Stimulated activated CD8-positive, alpha-beta memory T cell treated with anti-CD3 and anti-CD28 coated beads, Interleukin-7, amount 100 ng/mL, for 1 hour (primary cell): ENCODE measurements at places on chromosomes 2 and 18.

DNA sequence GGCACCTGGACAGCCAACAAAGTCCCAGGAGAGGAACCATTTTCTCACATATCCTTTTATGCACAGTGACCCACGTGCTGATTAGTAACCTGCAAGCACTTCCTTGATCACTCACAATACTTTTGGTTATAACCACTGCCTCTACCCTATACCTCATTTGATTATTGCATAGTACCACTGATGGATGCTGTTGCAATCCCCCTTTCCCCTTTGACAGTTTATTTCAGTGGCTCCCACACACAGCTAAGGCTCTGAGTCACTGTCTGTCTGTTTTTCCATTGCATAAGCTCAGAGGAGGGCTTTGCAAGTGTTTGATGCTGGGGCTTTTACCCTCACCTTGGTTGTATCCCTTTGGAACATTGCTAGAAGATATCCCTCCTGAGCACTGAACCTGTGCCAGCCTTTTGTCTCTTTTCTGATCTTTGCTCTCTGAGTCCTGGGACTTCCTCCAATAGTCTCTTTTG is 101.7 kb upstream of the RBBP8 start:
- DNase-seq, result no peak

DNA sequence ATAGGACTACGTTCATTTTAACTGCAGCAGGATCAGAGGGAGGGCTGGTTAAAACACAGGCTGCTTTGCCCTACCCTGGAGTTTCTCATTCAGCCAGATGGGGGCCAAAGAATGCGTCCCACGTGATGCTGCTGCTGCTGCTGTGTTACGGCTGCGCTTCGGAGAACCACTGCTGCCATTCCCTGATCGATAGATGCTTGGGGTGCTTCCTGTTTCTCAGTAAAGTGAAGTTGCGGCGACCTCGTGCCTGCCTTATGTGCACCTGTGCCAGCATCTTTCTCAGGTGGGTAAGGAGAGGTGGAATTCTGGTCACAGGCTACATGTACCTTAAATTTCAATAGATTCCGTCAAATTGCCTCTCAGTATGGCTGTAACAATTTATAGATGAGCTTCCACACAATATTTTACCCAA is 24.7 kb upstream of the TOGARAM2 start:
- DNase-seq, result no peak

GRCh38 chr2:47189635-47190034 is 34.5 kb upstream of the STPG4 start:
- no peak for DNase-seq

- DNase-seq, result no peak
Observed at GRCh38 chr18:27062802-27063201, 122.3 kb downstream of the CHST9 start.

GRCh38 chr2:109172556-109173105 is 43.6 kb downstream of the SH3RF3 start:
- no peak for DNase-seq

GRCh38 chr18:31634331-31634713 is 42.6 kb downstream of the TTR start:
- DNase-seq, result no peak

DNA sequence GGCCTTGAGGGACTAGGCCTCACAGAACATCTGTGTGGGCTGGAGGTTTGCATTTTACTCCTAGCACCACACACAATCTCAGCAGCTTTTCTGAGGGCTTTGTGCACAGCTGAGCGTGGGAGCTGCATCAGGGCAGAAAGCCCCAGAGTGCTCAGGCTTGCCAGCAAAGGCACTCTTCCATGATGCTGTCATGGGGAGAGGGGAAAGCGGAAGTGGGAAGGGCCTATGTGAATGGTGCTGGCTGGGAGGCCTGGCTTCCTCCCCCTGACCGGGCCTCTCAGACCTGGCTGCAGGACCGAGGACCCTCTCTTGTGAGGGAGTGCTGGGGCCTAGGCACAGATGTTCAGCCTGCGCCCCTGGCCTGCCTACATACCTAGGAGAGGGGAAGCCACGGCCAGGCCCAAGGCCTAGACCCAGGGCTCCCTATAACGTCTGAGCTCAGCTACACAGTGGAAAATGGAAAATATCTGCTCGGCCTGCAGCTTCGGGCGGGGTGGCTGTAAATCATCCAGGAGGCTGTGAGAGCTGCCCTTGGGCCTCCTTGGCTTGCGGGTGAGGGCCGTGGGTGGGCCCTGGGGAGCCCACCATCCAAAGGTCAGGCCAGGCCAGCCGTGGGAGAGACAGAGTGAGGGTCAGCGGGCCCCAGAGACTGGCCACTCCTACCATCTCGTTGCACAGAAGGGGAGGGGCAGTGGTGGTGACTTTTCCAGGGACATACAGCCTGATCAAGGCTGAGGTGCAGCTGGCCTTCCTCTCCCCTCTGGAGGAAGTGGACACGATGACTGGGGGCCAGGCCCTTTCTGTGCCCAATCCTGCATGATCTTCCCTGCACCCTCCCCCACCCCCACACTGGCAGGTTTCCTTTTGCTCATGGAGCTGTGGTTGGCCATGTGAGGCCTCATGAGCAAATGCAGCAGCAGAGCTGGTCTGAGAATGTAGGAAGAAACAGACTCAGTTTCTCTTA is 22.8 kb downstream of the GLI2 start:
- no peak for DNase-seq

- DNase-seq, result no peak
Observed at GRCh38 chr2:151627353-151627752, 106.9 kb downstream of the NEB start.

GRCh38 chr2:191352536-191352935 is 107.3 kb downstream of the MYO1B start:
- DNase-seq, result no peak

- DNase-seq, result no peak
Observed at GRCh38 chr2:97660044-97660774, 3.6 kb downstream of the ACTR1B start.

DNA sequence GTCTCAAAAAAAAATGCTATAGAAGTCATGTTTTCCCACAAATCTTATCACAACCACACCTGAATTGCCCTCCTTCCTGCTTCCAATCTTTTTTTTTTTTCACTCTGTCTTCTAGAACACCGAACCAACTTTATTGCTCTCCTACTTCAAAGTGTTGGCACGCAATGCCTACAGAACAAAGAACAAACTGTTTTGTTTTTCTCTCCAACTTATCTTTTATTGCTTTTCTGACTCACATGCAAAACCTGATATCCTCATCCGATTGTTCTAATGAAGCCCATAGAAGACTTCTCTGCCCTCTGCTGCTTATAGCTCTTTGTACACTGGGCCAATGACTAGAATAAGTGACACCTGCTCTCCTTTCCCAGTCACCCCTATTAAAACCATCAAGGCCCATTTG is 602.8 kb downstream of the EPHA4 start:
- DNase-seq, result no peak

- DNase-seq, result no peak
Observed at GRCh38 chr2:157194097-157194688, 63.3 kb upstream of the GALNT5 start.

GRCh38 chr2:171191021-171191420 is 30.3 kb upstream of the TLK1 start:
- DNase-seq, result no peak

GRCh38 chr2:200625958-200626363 is 40.1 kb downstream of the AOX1 start:
- no peak for DNase-seq

DNA sequence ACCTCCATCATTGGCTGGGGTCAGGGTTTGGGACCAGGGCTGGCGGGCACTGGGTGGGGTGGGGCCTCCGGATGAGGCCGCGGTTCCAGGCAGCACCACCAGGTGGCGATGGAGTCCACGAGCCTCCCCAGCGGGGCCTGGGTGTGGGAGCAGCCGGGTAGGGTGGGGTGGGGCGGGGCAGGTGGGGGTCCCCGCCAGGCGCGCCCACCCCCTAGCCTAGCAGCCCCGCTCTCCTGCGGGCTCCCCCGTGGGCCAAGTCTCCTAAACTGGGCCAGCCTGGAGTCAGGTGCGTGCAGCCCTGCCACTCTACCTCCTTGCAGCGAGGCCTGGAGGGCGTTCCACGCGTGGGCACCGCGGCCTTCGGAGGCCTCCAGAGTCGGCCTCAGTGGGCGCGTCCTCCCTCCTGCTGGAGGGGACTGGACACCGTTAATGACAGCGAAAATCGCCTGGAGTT is 187.5 kb downstream of the TWIST2 start:
- DNase-seq, result peak; percentile 17

- no peak for DNase-seq
Observed at GRCh38 chr2:239762655-239763269, 262.4 kb downstream of the NDUFA10 start.

DNA sequence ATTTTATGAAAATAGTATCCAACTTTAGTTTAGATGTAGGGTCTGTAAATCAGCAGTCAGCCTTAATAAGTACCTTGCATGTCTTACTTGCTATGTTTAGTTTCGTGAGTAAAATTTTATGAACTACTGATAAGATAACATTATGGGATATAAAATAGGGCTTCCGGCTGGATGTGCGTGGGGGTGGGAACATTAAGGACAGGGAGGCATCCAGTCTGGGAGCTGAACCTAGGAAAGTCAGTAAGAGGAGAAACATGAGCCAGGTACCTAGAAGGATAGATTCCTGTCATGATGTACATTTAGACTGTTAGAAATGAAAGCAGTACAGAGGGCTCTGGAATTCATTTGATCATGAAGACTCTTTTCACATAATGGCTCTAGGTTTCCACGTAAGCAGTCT is 12.7 kb upstream of the KCNJ13 start:
- DNase-seq, result no peak

DNA sequence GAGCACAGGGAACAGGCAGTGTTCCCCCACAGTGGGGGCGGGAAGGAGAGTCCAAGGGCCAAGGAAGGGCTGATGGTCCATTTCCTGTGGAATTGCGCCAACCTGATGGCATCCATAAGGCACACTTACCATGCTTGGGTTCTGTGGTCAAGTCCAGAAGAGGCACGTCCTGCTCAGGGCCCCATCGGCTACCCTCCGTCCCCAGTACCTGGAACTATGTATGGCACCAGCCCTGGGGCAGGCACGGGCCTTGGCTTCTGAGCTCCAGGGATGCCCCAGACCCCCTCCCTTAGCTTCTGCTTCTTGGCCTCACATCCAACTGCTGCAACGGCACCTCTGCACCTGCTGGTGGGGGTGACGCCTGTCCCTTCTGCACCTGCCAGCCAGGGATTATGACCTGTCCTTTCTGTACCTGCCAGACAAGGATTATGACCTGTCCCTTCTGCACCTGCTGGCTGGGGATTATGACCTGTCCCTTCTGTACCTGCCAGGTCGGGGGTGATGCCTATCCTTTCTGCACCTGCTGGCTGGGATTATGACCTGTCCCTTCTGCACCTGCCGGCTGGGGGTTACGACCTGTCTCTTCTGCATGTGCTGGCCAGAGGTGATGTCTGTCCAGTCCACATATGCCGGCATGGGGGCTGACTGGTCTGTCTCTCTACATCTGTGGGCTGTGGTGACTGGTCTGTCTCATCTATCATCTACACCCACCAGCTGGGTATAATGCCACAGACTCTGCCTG is 45.4 kb upstream of the SNTG2 start:
- no peak for DNase-seq

- no peak for DNase-seq
Observed at GRCh38 chr2:217820091-217820819, 182.5 kb downstream of the TNS1 start.

DNA sequence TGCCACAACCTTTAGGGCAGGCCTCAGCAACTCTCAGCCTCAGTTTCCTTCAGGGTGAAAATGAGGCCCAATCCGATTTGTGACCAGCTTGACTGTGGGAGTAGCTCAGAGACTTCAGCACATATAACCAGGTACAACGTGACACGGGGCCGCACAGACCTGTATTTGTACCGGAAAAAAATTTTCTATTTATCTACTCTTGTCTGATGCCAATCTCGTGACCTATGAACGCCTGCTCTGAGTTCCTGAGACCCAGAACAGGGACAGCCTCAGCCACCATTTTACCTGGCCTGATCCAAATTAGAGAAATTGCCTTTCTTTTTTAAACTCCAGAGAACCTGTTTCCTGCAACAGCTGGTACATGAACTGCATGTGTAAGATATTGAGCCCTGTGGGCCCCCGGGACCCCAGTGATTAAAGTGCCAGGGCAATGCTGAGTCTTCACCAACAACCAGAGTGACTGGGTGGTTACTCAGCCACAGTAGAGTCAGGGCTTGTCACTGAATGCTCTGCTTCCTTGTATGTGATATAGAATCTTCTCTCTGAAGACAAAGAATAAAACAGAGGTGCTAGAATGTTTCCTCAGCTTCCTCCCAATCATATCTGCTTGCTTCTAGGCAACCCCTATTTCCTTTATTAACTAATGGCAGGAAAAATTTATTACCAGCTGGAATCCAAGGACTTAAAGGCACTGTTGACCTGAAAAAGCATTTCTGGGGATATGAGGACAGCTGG is 47.8 kb upstream of the FZD7 start:
- DNase-seq, result no peak

DNA sequence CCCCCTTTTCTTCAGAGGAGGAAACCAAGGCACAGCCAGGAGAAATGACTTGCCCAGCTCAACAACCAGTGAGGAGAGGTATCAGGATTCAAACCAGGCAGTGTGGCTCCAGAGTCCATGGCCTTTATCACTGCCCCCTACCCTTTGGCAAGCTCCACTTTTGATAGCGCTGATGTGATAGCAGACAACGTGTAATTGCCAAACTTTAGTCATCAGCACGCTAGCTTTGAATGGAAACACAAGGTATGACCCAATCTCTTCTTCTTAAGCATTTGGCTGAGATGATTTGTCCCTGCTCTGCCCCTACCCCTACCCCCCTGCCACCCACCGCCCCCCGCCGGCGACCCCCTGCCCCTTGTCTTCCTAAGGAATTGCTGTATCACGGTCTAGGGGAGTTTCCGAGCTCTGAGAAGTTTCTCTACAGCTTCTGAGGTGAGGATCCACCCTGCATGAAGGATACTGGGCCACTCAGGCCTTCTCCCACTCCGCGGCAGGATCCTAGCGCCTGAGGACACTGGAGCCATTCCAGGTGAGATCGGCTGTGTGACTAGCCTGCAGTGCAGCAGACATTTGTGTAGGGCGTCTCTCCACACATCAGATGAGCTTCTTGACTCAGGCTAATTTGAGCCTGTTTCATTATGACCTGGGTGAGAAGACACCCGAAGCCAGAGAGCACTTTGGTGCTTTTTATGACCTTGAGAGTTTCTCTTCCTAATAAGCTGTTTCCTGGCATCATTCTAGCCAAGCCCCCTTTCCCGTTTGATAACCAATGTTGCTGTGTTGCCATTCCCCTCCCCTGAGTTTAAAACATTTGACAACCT is 75.1 kb upstream of the MAP4K4 start:
- DNase-seq, result no peak

DNA sequence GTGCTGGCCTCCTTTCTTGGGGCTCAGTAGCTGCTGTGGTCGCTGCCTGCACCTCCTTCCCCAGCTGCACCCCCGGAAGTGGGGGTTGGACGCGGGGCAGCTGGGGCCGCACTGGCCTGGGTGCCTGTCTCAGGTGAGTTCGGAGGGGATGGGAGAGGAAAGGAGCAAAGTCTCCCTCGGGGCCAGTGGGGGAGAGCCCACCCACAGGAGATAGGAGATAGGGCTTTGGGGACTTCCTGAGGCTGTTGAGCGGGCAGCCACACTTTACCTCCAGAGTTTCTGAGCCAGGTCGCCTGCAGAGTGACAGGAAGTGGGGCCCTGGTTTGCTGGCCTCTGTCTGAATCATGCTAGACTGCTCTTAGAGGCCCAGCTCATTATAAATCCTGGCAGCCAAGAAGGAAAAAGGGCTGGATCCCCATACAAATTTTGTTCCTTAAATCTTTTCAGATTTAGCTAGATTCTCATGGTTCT is 8.1 kb downstream of the MBP start:
- DNase-seq, result no peak
